Activated gamma-delta T cell (primary cell): ENCODE measurements at places on chromosomes 5 and 9.

DNA sequence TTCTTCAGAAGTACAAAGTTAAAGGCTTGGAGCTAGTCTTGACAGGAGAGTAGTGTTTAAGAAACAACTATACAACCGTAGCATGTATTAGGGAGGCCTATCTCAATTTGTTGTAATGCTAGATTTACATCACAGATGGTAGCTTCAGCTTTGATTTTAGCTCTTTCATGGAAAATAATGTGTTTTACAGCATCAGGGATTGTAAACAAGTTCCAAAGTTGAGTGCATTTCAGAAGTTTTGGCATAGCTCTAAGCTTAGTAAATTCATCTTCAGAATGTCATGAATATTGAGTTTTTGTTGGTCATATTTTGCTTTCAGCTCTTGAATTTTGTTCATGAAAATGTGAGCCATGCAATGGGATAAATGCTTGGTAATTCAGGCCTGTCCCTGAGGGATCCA, 30.7 kb downstream of the SLC44A1 start:
- no peak for DNase-seq

GRCh38 chr5:96816991-96817390, 9.2 kb upstream of the ERAP1 start:
- no peak for DNase-seq

DNA sequence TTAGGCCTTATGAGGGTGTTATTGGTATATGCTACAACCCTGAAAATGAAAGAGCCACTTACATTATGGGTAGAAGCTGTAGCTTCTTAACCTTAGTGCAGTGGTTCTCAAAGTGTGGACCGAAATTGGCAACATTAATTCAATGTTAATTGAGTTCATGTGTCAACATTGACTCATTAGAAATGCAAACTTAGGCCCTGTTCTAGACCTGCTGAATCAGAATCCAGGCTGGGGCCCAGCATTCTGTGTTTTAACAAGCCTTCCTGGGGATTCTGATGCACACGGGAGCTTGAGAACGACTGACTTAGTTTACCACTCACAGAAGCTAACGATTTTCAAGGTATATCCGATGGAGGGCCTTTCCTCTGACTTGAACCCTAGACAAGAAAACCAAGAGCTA, 7.3 kb downstream of the VLDLR start:
- DNase-seq: no peak

DNA sequence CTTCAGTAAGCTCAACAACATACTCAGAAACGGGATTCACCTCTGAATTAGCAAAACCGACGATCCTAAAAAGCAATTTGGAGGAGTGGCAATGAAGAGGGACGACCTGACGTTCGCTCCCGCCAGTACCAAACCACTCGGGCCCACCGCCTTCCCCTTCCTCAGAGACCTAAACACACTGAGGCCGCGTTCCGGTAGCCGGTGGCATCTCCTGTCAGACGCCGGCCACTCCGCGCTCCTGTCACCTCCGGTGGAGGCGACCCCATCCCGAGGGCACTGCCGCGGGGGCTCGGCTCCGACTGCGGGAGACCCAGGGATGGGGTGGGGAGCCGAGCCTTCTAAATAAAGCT, 617 bp downstream of the PPP6C start:
- DNase-seq: no peak

DNA sequence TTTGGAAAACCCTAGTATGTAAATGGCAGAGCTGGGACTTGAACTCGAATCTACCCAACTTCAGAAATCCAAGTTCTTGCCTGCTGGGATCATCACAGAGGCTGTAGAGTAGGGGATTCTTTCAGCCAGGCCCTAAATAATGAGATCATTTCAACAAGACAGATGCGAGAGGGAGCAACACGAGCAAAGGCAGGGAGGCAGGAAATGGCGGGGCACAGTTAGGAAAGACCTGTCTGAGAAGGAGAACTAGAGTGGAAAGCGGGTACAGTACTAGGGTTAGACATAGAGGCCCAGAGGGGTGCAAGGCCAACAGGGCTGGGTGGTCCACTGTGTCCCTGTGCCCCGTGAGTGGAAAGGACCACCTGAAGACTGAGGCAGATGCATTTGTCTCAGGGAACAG, 46.1 kb downstream of the MVB12B start:
- DNase-seq: no peak

DNA sequence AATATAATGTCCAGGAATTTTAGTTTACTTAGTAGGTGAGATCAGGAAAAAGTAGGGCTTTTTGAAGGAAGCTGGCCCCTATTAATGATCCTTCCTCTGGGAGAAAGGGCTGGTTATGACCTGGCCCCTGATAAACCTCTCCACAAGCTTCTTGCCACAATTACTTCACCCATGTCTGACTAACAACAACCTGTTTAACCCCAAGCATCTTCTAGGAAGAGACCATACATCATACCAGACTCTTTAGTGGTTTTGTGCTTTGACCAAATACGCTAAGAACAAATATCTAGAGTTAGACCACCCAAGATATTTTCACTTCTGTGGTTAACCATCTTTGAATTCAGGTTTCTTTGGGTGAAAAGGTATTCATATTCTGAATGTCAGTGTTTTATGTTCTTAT, 174.0 kb upstream of the SLC27A6 start:
- DNase-seq: no peak

GRCh38 chr5:128681096-128681495, 143.1 kb upstream of the FBN2 start:
- DNase-seq: no peak

GRCh38 chr5:42772265-42772993, 15.8 kb downstream of the CCDC152 start:
- DNase-seq: no peak

DNA sequence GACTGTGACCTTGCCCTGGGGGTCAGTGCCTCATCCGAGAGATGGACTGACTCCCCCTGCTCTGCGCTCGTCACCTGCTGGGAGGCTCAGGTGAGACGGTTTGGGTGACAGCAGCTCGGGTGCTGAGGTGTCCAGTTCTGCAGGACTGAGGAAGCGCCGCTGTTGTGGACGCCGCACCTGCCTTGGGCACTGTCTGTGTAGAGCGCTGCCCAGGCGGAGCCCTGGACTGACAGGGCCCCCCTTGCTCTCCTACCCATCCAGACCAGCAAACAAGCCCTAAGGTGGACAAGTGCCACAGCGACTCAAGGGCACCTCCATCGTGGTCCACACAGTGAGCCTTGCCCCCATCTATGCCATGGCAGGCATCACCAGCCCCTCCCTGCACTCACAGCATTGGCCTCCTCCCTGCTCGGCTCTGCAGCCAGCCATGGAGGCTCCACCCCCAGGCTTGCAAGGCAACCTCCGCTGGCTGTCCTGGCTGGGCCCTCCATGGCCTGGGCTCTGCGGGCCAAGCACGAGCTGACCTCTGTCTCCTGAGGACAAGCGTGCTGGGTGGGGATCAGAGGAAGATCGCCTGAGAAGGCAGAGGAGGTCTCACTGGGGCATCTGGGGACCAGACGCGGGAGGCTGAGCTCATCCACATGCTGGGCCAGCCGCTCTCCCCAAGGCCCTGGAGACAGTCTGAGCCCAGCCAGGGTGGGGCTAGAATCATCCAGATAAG, 87.1 kb upstream of the COL5A1 start:
- DNase-seq: no peak

GRCh38 chr5:56641635-56642260, 173.6 kb upstream of the MAP3K1 start:
- no peak for DNase-seq

DNA sequence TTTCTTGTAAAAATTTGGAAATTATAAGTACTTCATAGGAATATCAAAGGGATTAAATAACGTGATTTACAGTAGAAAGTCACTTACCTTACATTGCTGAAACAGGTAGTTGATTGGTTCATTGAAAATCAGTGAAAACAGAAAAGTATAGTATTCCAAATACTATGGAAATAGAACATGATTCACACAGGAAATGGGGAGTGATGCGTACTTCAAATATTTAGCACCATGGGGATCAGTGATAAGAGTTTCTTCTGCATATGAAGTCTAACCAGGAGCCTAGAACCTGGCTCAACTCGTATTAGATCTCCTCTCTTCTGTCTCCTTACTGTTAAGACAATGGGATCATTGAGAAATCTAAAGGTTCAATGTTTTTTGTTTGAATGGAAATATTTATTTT, 133.3 kb downstream of the FAM174A start:
- DNase-seq: no peak

GRCh38 chr9:33105959-33106358, 29.5 kb upstream of the SMU1 start:
- DNase-seq: no peak

DNA sequence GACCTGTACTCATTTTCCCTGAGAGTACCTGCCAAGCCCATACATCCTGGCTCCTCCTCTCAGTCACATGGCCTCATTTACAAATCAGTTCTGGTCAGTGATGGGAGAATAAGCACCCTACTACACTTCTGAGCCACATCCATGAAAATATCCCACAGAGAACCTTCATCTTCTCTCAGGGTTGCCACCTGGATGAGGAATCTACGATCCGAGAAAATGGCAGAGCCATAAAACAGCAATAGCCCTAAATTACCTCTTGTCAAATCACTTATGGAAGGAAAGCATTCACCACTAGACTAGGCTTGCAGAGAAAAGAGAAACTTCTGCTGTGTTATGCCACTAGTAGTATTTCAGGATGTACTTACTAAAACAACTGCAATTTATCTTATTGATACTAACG, 324.8 kb downstream of the BNC2 start:
- DNase-seq: no peak

DNA sequence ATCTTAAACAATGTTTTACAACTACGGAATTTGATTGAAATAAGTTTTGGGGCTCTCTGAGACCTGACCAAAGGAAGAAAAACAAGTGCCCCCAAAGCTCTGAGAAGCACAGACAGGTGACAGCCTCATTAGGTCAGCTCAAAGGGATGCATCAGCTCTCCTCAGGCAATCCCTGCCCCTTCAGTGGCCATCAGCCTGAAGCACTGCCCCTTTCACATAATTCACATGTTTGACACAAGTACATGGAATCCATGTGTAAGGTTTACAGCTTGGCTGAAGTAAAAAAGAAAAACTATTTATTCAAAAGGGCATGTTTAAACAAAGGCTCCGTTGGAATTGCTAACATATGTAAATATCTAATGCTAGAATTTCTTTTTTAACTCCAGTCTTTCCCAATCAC, 56.3 kb downstream of the TSSK1B start:
- no peak for DNase-seq

DNA sequence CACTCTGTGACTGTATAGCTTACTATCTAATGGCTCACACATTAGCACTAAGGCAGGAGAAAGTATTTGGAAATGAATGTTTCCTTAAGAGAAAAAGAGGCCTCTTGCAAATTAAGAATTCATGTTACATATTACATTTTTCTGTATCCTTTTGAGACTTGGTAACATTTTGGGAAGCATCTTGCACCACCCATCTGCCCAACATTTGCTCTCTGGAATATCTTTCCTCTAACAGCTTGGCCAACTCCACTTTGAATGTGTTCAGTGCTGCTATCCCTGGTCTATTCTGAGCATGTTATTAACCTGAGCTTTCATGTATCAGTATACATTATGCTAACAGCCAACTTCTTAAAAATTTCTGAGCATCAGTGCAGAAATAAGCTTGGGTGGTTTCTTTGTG, 27.2 kb downstream of the MFAP3 start:
- no peak for DNase-seq

DNA sequence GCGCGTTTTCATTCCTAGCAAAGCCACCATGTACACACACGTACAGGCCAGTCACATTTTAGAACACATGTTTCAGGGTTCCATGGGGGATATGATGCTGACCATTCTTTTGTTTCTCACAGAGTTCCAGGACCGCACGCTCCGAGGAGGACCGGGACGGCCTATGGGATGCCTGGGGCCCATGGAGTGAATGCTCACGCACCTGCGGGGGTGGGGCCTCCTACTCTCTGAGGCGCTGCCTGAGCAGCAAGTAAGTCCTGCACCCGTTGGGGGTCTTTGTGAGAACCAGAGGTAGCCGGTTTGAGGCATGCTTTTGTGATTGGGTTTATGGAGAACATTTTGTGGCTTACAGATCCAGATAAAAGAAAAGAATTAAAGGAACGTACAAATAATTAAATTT, 30.8 kb downstream of the ADAMTSL1 start:
- DNase-seq: no peak
